GM04504 (cell line): ENCODE measurements at places on chromosomes 1 and 21.

- DNase-seq: no peak
Measured at GRCh38 chr1:21189906-21190500, 13.3 kb upstream of the EIF4G3 start.

- no peak for DNase-seq
Measured at GRCh38 chr1:156444407-156445001, 56.1 kb downstream of the MEF2D start.

- no peak for DNase-seq
Measured at GRCh38 chr1:178962853-178963711, 62.6 kb upstream of the FAM20B start.

DNA sequence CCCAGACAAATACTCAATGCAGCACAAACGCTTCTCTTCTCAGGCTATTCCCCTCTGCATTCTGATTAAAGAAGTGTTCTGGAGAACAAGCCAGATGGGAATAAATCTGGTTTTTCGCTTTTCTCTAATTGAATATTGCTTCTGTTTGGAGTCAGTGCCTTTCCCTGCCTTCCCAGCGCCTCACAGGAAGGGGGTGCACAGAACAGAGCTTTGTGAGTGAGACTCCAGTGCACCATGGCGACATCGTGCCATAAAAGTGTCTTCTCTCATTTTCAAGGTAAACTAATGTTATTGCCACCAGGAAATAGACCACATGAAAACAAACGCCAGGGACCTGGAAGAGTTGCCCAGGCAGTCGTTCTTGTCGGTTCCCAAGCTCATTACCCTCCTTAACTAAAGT lies 43.6 kb upstream of the SLC45A1 start:
- DNase-seq: no peak

DNA sequence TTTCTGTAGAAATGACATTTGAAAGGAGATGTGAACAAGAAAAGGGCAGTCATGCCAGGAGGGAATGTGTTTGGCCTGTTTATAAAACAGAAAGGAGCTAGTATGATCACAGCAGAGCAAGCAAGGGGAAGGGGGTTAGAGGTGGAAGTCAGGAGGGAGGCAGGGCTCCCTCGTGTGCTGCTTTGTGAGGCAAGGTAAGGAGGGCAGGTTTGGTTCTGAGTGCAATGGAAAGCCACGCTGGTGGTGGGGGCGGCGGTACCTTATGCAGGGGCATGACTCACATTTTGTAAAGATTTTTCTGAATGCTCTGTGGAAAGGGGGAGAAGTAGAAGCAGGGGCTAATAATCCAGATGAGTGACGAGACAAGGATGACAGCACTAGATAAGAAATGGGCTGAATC lies 197.5 kb upstream of the C8B start:
- no peak for DNase-seq

DNA sequence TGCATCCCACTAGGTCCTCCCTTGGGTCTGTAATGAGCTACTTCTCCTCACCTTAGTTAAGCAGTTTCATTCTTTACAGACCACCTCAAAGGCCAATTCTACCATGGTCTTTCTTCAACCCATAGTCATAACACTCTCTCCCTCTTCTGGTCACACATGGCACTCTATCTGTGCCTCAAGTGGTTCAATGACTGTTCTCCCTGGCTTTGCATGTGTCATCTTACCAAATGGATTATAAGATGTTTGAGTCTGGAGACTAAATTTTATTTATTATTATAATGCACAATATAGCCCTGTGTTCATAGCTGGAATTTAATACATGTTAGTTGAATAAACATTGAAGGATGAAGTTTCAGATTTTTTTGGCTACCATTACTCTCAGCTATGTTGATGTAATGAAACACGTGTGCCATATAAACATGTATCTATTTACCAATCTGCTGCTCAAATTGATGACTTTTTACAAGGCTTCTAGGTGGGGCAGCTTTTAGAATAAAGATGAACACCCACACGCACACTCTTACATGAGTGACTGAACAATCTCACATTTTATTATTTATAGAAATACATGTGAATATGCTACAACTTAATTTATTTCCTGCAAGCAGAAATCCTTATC lies 102.1 kb downstream of the RUNX1 start:
- no peak for DNase-seq
